Stimulated activated CD4-positive, alpha-beta T cell treated with anti-CD3 and anti-CD28 coated beads, Interleukin-1b, Interleukin-23, amount 100 ng/mL, for 24 hours (primary cell): ENCODE measurements at places on chromosomes 2 and 18.

DNA sequence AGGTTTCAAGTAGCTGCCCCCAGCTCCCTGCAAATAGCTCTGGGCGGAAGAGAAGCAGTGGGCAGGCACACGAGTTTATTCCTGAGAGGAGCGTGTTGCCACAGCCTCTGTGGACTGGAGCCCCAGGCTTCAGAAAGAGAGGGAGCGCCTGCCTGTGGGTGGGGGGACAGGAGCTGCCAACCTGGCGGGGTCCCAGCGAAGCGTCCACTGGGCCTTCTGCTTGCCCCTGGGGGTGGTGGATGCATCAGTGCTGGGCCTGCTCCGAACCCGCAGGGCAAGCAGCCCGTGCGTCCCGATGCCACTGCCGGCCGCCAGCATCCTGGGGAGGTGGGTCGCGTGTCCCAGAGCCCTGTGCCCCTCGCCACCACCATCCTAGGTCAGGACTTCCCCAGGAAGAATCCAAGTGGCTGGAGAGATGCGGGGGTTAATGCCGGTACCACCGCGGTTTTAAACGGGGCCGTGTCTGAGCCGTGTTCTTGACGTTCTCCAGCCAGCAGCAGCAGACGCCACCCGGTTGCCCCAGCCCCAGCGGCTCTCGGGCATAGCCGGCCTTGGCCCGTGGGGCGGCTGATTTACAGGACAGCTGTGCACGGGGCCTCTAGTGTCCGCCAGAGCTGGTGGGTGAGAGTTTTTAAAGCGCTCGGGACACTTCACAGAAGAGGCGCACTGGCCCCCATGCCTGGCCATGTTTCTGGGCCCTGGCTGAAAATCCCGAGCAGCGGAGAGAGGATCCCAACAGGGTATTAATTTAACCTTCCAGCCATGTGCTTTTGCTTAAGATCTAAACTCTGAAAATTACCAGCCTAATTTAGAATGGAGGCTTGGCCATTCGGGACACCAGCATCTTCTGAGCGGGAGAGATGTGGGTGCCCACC is 84.7 kb downstream of the NFATC1 start:
- DNase-seq = no peak

GRCh38 chr18:44638811-44639210 is 41.9 kb upstream of the SETBP1 start:
- DNase-seq = no peak

DNA sequence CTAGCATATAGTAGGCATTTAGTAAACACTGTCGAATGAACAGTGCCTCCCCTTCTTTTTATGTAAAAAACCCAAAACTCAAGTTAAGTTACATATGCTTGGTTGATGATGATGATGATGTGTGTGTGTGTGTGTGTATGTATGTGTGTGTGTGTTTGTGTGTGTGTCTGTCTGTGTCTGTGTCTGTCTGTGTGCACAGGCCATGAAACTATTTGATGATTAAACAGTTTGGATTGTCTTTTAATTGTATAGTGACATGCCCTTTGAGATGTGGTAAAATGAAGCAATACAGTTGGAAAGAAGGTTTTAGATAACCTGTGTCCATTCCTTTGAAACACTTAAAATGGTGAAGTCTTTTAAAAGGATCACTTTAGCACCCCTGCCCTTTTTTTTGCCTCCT is 105.6 kb downstream of the MAP4K4 start:
- DNase-seq = no peak

GRCh38 chr2:234502285-234502918 is 5.5 kb upstream of the ARL4C start:
- DNase-seq = no peak

GRCh38 chr2:190379249-190379964 is 28.7 kb upstream of the MFSD6 start:
- no peak for DNase-seq

DNA sequence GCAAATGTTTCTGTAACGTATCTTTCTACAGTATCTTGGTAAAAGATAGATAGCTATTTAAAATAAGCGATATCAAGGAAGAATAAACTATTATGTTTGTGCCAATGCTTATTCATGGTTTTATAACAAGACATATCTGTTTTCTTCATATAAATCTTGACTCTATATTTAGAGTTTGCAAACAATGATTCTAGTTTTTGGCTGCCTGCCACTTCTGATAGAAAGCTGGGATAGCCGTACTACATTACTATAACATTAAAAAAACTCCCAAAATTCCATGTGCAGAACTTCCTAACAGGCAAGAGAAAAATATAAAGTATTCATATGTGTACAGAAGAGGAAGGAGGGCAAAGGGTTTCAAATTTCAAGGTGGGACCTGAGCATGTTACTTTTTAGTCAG is 985.0 kb downstream of the BCL11A start:
- DNase-seq = no peak

DNA sequence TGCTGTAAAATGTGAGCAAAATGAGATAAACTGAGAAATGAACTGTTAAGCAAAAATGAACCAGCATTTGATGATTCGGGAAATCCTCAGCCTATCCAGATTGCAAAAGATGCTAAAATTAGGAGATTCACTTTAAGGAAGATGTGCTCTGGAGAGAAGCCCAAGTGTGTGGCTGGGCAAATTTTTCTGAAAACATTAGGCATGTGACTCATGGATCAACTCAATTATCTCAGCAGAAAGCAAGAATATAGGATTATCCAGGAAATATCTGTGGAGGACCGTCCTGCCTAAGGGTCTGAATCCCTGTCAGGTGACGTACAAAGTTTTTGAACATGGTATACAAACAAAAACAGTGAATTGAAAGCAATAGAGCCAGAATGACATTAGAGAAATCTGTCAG is 1268.3 kb upstream of the TMEFF2 start:
- DNase-seq = no peak

GRCh38 chr2:196533772-196534397 is 105.6 kb upstream of the CCDC150 start:
- no peak for DNase-seq

DNA sequence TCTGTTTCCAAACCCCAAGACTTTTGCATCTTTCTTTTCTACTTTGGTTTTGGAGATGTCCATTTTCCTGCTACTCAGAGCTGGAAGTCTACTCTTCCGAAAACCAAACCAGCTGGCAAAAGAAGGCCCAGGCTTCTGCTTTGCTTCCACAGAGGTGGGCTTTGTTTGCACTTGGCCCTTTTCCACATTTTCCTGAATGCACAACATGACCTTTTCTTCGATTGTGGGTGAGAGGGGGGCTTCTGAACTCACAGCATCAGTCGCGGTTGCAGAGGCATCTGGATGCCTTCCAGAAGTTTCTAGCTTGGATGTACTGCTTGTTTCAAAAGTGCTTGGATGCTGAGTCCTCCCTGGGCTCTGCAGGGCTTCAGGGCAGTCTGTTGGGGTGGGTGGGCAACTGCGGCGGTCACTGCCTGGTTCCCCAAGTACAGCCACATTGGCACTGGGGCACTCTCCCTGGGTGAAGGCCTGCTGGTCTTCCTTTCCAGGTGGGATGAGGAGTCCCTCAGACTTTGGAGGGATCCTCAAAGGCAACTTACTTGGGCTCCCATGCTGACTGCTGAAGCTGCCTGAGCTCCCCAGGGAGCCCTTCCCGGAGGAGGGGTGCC is 112.3 kb upstream of the LYPD1 start:
- DNase-seq = no peak

- peak; percentile 33 for DNase-seq
Measured at GRCh38 chr18:13376298-13376840, 157.8 kb downstream of the LDLRAD4 start.

DNA sequence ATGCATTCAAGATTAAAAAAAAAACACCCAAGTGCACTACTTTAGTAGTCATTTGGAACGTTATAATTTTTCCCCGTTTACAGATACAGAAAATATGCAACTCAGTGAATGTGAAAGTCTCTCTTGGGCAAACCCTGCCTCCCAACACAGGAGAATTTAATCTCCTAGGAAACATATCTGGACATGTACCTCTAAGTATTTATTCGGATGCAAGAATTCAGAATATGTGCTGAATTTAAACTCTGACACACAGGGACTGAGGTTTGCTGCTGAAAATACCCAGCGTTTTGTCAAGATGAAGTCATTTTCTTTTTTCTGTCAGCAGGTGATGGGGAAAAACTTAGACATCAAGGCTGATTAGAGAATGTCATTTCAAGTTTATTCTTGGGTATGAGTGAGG is 105.4 kb downstream of the ACKR3 start:
- no peak for DNase-seq

- DNase-seq = no peak
Measured at GRCh38 chr18:76765649-76766048, 56.7 kb upstream of the ZNF236 start.

GRCh38 chr2:197657562-197657961 is 17.8 kb downstream of the RFTN2 start:
- DNase-seq = no peak

- DNase-seq = no peak
Measured at GRCh38 chr18:79476918-79477571, 81.3 kb downstream of the NFATC1 start.

DNA sequence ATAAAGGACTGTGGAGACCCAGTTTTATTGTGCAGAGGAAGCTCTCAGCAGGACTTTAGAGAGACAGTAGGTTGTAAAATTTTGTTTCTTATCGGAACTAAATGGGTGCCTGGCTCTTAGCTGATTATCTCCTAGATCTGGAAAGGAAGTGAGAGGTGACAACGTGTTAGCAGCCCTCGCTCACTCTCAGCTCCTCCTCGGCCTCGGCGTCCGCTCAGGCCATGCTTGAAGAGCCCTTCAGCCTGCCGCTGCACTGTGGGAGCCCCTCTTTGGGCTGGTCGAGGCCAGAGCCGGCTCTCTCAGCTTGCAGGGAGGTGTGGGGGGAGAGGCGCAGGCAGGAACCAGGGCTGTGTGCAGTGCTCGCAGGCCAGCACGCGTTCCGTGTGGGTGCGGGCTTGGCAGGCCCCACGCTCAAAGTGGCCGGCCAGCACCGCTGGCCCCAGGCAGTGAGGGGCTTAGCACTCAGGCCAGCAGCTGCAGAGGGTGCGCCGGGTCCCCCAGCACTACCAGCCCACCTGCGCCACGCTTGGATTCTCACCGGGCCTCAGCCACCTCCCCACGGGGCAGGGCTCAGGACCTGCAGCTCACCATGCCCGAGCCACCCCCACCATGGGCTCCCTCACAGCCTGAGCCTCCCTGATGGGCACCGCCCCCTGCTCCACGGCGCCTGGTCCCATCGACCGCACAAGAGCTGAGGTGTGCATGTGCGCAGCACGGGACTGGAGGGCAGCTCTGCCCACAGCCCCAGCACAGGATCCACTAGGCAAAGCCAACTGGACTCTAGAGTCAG is 4.6 kb upstream of the MFF start:
- no peak for DNase-seq

GRCh38 chr2:73989972-73990371 is 5.3 kb downstream of the TET3 start:
- no peak for DNase-seq

- no peak for DNase-seq
Measured at GRCh38 chr2:128134573-128134972, 43.6 kb downstream of the UGGT1 start.

DNA sequence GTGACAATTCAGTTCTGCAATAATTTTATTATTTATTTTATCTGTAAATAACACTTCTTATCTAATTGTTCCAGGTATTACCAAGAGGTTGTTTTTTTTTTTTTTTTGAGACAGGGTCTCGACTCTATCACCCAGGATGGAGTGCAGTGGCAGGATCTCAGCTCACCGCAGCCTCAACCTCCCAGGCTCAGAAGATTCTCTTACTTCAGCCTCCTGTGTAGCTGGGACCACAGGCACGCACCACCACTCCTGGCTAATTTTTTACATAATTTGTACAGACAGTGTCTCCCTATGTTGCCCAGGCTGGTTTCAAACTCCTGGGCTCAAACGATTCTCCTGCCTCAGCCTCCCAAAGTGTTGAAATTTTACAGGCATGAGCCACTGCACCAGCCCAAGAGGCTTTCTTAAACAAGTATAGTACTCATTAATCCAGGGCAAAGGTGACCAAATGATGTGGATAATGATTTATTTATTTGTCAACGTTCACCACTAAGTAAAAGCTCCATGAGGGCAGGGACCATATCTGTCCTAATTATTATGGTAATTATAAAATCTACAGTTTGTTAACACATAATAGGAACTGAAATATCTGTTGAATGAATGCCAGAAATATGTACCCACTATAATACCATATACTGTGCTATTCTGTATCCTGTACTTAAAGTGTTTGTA is 12.0 kb downstream of the STK17B start:
- DNase-seq = no peak

GRCh38 chr2:241061275-241061674 is 40.8 kb downstream of the MTERF4 start:
- no peak for DNase-seq

GRCh38 chr18:50506362-50506761 is 53.5 kb upstream of the MAPK4 start:
- no peak for DNase-seq

GRCh38 chr2:186848873-186849578 is at the start of gene ZSWIM2:
Gene ZSWIM2 (minus strand): TSS chr2:186849170. CDS start chr2:186849130, 40 bp downstream.
- no peak for DNase-seq

DNA sequence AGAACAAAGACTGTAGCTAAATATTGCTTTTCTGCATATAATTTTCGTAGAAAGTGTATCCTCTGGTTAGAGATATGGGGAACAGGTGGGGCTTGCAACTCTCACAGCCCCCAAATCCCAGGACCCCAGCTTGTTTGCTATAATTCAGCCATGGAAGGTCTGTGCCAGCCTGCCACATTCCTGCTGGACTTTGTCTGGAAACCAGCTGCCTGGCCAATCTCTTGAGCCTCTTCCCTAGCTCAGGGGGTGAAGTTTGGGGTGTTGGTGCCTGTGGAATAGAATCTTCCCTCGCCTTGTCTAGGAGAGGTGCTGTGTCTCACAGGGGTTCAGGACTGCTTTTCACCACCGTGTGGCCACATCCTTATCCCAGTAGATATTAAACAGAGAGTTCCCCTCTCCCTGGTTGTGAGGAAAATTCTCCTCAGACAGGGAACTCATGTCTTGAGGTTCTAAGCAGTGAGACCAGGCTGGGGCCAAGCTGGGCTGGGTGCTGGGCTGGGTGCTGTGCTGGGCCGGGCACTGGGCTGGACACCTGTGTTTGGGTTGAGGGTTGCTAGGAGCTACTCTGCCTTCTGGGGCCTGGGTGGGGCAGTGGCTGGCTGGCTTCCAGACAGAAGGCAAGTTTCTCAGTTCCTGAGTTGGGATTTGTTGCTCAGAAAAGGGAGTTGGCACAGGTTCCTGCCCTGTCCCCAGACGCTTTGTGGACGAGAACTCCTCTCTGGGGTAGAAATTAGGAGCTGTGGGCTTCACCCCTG is 12.3 kb downstream of the TOGARAM2 start:
- DNase-seq = no peak
